ENCODE measurements at places on chromosomes 13 and 19.

- no peak for DNase-seq
Observed at GRCh38 chr13:74920920-74921319, 561.0 kb downstream of the TBC1D4 start.

GRCh38 chr13:106403280-106403679 lies 132.2 kb downstream of the EFNB2 start:
- DNase-seq: no peak

DNA sequence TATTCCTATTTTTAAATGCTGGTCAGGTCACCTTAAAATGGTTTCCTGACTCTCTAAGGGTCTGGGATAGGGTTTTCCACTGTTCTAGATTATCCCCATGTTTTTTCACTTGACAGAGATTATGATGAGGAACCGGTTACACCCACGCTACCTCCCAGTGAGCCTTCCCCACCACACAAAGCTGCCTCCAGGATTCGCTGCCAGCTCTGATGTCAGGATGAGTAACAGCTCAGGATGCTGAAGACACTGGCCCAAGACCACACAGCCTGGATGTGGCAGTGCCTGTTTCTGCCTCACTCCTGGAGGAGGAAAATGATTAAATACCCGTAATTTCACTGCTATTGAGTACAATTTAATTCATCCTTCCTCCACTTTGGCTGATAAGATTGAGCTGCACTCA lies 22.9 kb downstream of the ZNF114 start:
- no peak for DNase-seq

- DNase-seq: no peak
Observed at GRCh38 chr13:25906191-25906661, 145.6 kb downstream of the SHISA2 start.

DNA sequence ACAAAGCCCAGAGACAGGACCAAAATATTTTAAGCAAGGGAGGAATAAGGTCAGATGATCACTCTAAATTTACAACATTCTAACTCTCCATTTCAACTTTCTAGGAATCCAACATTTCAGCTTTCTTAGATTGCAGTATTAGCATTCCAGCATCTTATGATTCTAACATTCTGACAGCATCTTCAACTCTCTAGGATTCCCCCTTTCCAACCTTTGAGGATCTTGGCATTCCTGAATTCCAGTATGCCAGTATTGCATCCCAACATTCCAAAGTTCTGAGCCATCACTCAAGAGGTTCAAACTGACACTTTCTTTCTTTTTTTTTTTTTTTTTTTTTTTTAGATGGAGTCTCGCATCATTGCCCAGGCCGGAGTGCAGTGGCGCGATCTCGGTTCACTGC lies 13.8 kb downstream of the TGFB1 start:
- no peak for DNase-seq

- no peak for DNase-seq
Observed at GRCh38 chr19:35088131-35088913, 27.3 kb upstream of the FXYD3 start.

DNA sequence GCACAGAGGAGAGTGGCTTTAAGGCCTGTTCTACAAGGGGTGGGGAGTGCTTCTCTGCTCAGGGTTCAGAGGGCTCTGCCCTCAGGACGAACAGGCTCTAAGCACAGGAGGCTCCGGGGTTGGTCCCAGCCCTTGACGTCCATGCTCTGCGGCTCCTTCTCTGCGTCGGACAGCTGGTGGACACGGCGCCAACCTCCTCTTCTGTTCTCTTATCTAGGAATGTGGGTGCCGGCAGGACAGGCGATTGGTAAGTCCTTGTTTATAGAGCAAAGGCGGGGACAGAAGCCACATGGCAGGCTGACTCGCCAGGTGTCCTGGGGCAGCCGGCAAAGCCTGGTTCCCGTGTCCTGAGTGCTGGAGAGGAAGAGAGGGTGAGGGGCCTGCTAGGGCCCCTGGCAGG lies 8.4 kb upstream of the RPS15 start:
- no peak for DNase-seq

GRCh38 chr13:29721766-29722165 lies 126.3 kb upstream of the SLC7A1 start:
- no peak for DNase-seq

DNA sequence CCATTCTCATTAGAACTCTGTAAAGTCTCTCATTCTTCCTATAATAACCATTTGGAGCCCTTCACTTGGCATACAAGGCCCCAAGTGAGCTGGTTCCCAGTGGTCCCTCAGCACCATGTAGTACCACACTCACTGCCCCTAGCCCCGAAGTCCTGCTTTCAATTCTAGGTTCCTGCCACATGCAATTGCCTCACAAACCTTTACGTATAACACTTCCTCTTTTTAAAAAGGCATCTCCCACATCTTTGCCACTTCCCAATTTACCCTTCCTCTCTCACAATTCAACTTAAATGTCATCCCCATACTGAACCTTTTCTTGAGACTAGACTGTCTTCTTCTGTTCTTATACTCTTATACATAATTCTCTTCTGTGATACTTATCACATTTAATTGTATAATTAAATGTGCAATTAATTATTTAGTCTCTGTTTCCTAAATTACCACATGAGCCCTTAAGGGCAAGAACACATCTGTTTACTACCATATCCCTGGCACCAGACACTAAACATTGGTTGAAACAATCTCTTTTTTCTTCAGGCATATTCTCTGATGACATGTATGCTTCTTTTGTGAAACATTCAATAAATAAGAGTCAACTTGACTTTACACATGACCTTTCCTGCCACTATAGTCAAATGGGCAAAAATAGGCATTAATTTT lies 304.0 kb downstream of the SPRY2 start:
- no peak for DNase-seq
